Heart right ventricle (tissue), 16 donors: ENCODE measurements at places on chromosomes 7 and 10.

DNA sequence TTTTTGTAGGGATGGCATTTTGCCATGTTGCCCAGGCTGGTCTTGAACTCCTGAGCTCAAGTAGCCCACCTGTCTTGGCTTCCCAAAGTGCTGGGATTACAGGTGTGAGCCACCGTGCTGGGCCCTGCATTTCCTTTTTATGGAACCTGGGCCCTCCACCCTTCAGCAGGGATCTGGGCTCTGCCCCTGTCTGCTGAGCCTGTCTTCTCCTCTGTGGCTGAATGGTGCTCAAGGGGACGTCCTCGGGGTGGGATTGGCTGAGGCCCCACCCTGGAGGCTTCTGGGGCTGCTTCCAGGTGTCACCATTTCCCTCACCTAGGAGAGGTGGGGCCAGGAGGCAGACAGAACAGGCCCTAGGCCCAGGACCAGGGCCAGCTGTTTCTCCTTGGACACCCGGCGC, 18.4 kb downstream of the FAM241B start:
- H3K4me1 ChIP-seq, result no peaks in the 10 kb centered on the region
- no peaks in the 10 kb centered on the region for H3K36me3 ChIP-seq
- H3K27me3 ChIP-seq, result peaks cover 16% of the 10 kb centered on the region
- no peak for DNase-seq
- no peak overlapping the region for H3K4me3 ChIP-seq
- no peak overlapping the region for H3K27ac ChIP-seq

DNA sequence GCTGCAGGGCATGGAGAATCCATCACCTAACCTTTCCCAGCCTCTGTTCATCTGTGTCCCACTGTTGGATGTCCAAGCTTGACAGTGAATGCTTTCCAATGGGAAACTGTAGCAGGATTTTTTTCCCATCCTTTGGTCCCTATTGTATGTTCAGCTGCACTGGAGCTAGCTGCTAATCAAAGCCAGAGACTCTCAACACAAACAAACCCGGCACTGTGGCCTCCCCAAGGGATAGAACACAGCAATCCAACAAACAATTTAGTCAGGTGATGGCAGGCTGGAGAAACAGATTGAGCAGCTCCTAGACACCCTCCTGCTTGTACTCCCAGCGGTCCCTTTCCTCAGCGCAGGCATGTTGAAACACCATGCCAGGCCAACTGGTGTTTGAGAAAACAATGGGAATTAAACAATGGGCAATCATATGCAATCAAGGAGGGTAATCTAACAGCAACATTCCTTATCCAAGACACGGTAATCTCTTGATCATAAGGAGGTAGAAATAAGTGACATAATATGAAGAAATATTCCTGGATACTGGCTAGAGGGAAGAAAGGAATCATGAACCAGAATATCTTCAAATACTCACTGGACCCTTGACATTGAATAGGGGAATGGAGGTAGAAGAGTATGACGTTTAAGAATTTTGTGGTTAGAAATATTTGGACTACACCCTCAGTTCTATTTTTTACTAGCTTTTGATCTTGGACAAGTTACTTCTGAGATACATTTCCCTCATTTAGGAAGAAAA, 15.0 kb downstream of the PTN start:
- H3K27me3 ChIP-seq, result no peaks in the 10 kb centered on the region
- no peak for DNase-seq
- no peaks in the 10 kb centered on the region for H3K4me1 ChIP-seq

DNA sequence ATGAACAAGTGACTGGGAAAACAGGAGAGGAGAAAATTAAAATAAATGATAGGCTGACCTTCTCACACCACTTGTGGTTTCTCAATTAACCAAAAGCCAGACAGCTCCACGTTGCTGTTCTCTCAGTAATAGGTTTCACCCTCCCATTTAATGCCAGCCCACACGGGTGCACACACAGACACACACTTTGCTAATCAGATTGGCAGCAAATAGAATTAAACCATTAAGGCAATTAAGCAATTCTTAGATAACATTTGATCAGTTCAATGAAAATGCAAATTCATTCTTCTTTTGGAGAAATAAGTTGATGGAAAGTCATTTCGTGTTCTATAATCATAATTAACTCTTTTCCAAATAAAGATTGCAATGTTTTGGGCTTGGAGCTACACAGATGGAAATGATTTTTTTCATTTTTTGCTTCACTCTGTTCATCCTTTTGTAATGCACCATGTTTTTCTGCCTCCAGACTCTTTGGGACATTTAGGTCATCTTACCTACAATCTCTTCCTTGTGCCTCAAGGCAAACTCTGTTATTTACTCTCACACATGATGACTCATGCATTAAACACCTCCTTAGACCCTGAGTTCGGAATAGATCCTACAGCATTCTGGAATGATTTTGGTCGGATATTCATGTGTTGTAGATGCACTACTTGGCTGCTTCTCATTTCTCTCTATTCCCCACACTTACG, 700.7 kb downstream of the AUTS2 start:
- H3K27me3 ChIP-seq, result no peaks in the 10 kb centered on the region
- H3K4me3 ChIP-seq, result no peak overlapping the region
- no peaks in the 10 kb centered on the region for H3K4me1 ChIP-seq
- H3K36me3 ChIP-seq, result no peaks in the 10 kb centered on the region

GRCh38 chr10:127990846-127991542, 84.1 kb downstream of the PTPRE start:
- H3K4me3 ChIP-seq, result no peak overlapping the region
- peak; percentile 44 for DNase-seq
- no peaks in the 10 kb centered on the region for H3K27me3 ChIP-seq
- H3K27ac ChIP-seq, result peak overlapping the region; percentile 69
- no peaks in the 10 kb centered on the region for H3K36me3 ChIP-seq
- peaks cover 32% of the 10 kb centered on the region for H3K4me1 ChIP-seq

GRCh38 chr7:137875746-137876145, 29.0 kb upstream of the DGKI start:
- H3K4me1 ChIP-seq, result peaks cover 19% of the 10 kb centered on the region
- peaks cover 64% of the 10 kb centered on the region for H3K36me3 ChIP-seq
- DNase-seq, result no peak

DNA sequence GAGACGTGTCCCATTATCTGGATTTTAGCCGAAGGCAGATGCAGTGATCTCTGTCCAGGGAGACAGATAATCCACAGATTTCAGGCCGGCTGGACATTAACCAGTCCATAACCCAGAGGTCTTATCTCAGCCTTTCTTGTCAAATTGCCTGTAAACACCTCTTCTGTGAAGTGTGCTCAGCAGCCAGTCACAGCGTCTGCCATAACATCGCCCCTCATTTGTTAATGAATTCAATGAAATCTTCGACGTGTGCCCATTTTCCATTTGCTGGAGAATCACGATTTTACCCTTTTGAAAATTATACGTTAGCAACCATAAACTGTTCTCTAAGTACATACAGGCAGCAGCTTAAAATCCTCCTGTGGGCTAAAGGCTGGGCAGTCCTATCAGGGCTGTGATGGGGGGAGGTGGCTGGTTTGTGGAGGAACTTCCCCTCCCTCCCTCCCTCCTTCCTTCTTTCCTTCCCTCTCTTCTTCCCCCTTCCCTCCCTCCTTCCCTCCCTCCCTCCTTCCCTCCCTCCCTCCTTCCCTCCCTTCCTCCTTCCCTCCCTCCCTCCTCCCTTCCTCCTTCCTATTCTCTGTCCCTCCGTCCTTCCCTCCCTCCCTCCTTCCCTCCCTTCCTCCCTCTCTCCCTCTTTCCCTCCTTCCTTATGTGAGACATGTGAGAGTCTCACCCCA, 26.6 kb upstream of the FAM20C start:
- H3K4me1 ChIP-seq, result no peaks in the 10 kb centered on the region
- H3K27me3 ChIP-seq, result no peaks in the 10 kb centered on the region
- H3K27ac ChIP-seq, result no peak overlapping the region

DNA sequence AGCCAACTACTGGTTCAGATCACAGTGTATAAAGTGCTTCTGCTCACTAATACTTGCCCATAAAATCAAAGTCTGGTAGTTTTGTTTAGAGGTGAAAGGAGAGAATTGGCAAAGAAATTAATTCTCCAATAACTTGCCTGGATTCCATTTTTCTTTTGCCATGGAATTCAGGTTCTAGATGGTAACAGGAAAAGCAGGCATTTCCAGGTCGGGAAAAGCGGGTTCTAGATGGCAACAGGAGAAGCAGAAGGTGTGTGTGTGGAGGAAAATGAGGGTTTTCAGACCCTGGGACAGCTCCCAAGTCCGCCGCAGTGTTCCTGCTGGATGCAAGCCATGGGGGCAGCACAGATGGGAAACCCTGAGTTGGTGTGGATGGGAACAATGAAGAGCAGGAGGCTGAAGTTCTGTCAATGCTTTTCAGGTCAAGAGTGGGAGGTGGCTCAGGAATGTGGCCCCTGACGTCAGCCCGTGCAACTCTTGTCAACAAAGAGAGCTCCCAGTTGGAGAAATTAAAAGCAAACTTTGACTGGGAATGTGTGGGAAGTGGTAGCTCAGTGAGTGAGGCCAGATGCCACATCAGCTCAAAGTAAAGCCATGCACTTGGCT, 696.7 kb downstream of the LRMDA start:
- no peak for DNase-seq
- no peaks in the 10 kb centered on the region for H3K27me3 ChIP-seq
- H3K4me1 ChIP-seq, result no peaks in the 10 kb centered on the region
- no peak overlapping the region for H3K27ac ChIP-seq

DNA sequence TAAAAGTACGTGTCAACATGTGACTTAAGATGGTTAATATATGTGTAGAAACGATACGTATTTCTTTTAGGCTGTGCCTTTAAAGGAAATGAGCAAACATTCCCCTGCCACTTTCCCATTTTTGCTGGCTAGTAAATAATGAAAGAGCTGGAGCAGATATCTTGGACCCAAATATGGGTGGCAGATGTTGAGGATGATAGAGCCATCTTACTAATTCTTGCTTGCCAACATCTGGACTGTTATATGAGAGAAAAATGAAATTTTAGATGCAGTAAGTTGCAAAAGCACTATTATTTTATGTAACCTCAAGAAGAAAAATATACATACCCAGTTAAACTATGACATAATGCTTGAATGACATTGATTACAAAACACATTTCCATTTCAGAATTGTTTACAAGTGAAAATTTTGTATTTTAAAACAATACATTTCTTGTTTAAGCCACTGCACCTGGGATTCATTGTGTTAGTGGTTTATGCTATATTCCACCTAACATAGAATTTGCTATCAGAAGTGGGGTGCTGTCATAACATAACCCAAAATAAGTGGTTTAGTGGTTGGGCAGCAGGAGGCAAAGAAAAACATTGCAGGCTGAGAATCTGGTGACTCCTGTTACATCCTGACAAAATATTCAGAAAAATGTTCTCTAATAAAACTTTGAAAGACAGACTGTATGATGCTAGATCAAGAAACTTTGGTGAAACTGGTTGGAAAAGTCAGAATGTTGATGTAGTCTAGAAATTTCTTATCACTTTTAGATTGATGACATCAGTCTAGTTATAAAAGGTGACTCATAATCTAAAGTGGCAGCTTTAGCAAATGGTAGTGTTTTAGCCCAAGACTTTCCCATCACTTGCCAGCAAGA, 305.0 kb downstream of the PTEN start:
- no peaks in the 10 kb centered on the region for H3K27me3 ChIP-seq
- H3K4me1 ChIP-seq, result peaks cover 17% of the 10 kb centered on the region
- no peak overlapping the region for H3K27ac ChIP-seq
- H3K4me3 ChIP-seq, result no peak overlapping the region

DNA sequence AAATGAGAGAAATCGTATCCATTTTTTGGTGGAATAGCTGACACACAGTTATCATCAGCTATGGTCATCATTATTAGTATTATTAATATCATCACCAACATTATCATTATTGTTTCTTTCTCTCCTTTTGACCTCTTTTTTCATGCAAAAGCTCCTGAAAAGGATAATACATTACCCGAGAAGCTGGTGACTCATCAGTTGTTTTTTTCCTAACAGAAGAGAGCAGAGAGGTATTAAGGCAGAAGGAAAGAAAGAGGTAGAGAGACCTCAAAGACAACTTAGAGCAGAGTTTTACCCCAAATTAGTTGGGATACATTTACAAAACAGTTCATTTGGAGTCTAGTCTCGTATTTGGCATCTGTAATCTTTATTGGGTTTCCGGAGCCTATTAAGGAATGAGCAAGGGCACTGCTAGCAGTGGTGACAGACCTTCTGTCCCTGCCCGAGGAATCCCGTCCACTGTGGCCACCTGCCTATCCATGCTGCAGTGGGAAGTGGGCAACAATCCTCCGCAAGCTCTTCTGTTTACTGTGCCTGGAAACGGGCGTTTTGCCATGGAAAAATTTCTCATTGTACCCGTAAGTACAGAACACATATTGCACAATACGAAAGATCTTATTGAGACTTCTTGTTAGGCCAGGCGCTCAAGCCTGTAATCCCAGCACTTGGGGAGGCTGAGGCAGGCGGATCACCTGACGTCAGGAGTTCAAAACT, 170.0 kb upstream of the MKLN1 start:
- no peak overlapping the region for H3K4me3 ChIP-seq
- no peaks in the 10 kb centered on the region for H3K4me1 ChIP-seq
- no peak overlapping the region for H3K27ac ChIP-seq
- no peak for DNase-seq
- no peaks in the 10 kb centered on the region for H3K27me3 ChIP-seq

- H3K27ac ChIP-seq, result no peak overlapping the region
- H3K27me3 ChIP-seq, result no peaks in the 10 kb centered on the region
- no peak for DNase-seq
Measured at GRCh38 chr7:139592801-139593461, 69.4 kb downstream of the CLEC2L start.
